ENCODE measurements at places on chromosomes 6 and 20.

GRCh38 chr6:131041814-131042213, 21.2 kb downstream of the EPB41L2 start:
- no peak for DNase-seq

GRCh38 chr20:34871320-34871926, 1.2 kb downstream of the GGT7 start:
- no peak for DNase-seq

- no peak for DNase-seq
These were observed 139.5 kb upstream of the BEND6 start for GRCh38 chr6:56815436-56815835.

- DNase-seq: no peak
These were observed 12.4 kb downstream of the DAAM2 start for GRCh38 chr6:39804466-39805065.

- DNase-seq: no peak
These were observed 64.5 kb downstream of the JAG1 start for GRCh38 chr20:10609276-10609675.

GRCh38 chr6:130720076-130720715, 107.0 kb upstream of the SMLR1 start:
- no peak for DNase-seq

DNA sequence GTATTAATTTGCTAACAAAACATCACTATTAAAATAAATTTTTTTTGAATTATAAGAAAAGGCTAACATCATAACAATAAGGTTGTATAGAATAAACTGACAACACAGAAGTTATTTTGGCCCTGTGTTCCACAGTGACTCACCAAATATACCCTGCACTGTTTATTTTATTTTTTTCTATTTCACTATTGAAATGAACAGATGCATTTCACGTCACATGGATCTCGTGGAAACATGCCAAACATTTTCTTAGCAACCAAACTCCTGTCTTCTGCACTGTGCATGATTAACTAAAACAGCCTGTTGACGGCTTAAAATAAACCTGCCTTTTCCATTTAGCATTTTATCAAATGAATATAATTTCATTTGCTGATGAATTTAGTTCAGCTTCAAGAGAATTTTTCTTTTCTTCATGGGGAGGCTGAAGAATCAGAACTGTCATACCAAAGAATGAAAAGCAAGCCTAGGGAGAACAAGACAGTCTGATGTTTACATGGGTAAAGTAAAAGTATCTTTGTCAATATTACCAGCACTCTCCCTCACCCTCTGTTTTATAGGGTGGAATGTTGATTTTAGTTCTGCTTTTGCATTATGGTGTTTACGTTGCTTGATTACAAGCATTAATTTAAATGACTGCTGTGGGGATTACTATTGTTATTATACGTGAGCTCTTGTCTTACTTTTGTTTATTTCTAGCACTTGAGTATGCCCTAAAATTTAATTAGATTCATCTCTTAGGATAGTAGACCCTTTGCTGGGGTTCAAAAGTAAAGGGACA, 115.3 kb downstream of the LCA5 start:
- DNase-seq: no peak

DNA sequence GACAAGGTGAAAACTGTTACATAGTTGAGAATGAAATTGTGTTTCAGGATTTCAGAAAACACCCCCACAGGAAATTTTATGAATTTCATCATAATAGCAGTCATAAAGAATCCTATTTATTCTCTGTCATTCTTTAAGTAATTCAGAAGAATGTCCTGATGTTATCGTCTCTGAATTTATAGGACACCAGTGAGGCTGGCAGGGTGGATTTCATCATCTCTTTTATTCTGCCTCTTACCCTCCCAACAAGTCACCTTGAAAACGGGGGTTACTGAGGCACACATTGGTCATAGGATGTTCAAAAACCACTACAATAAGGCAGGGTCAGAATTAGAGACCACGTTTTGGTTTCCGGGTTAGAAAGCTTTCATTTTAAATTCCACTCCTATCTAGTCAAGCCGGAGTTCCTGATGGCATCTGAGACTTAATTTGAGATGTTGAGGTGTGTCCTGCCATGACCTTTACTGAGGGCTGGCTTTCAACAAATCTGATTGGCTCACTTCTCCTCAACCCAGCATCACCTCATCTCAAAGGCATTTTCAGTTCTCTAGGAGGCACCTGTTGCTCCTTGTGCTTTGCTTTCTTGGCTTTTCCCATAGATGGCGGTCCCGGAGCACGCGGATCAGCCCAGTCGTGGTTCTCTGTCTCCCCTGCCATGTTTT, 230.6 kb upstream of the SUPT3H start:
- no peak for DNase-seq

DNA sequence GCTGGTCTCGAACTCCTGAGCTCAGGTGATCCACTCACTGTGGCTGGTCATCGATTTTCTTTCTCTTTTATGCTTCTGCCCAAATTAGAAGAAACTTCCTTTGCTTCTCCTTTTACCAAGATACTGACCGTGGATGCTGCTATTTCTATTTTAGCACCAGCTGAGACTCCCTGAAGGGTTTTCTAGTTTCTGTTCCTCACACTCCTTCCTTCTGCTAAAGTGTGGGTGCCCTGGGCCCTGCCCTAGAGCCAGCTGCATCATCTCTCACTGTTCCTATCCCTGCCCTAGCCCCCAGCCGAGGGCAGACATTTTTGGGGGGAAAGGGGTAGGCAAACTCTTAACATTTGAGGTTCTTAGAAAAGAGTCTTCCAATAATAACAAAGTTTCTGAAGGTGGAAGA, 6.3 kb downstream of the SMOC2 start:
- DNase-seq: no peak

DNA sequence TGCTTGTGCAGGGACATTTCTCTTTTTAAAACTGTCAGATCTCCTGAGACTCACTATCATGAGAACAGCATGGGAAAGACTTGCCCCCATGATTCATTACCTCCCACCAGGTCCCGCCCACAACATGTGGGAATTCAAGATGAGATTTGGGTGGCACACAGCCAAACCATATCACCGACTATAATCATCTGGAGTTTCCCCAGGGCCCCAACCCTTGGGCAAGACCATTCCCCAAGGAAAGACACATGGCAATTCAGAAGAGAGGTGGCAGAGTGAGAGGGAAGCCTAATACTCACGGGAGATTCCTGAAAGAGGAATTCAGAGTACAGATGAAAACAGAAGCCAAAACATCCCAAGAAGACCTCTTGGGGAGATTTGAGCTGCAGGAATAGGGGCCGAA, 291.0 kb upstream of the PLCB4 start:
- DNase-seq: no peak

DNA sequence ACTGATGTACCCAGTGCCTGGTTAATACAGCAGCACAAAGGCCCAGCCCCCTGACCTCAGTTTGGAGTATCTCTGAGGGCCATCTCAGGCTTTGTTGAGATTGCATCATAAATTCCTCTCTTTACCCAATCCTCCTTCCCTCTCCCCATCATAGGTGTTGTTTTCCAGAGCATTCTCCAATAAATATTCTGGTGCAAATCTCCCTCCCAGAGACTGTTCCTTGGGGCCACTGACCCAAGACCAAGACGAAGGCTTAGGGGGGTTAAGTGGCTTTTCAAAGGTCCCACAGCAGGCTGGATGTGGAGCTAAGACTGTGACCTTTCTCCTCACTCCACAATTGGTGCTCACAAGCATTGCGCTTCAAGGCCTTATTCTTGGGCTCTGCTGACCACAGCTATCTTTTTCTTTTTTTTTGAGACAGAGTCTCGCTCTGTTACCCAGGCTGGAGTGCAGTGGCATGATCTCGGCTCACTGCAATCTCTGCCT, 72.4 kb upstream of the ZMYND8 start:
- DNase-seq: no peak

DNA sequence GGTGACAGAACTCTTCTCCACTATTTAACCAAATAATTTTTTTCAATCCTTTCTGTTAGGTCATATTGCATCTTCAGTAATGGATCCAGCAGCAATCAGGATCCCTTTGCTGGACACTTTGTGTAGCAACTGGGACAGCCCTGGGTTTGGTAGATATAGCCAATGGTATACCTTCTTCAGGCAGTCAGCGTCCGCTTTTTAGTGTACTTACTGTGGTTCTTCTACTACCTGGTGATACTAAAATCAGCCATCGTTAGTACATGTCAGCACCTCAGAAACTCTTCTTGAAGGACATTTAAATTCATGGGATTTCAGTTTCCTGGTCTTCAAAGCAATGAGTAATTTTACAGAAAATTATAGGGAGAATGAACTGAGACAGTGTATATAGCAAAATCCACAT, 93.5 kb downstream of the ADGRG6 start:
- no peak for DNase-seq

DNA sequence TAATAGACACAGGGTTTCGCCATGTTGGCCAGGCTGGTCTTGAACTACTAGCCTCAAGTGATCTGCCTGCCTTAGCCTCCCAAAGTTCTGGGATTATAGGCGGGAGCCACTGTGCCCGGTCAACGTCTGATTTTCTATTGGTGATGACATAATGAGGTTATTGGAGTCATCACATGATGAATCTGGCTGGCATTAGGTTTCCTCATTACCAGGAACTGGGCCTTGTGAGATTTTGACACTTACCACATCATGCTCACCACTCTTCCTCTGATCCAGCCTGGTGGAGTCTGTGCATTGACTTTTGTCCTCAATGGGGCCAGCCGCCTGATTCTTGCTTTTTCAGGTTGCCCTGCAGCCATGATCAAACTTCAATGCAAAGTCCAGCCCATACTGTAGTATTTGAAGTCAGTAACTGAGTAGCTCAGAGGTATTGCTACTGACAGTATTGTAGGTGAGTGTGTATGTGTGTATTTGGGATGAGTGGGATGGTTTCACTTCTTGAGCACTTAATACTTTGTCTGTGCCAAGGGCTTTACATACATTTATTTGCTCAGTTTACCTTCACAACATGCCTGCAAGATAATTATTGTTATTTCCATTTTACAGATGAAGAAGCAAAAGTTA, 16.0 kb downstream of the ANKS1A start:
- no peak for DNase-seq

DNA sequence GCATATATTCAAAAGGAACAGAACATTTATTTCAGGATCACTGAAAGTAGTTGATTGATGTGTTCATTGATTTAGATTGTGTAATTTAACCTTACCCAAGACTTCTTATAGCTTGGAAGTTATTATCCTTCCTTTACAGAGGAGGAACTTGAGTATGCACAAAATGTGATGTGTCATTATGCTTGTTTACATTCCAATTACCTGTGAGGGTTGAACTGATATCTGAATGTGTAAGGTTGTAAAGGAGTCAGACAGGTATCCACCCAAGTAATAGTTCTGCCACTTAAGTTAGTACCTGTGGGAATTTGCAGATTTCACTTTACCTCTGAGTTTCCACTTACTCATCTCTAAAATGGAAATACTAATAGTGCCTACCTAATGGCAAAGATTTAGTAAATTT, 668.2 kb downstream of the DOK5 start:
- no peak for DNase-seq

- no peak for DNase-seq
These were observed 15.8 kb upstream of the SIRPA start for GRCh38 chr20:1879369-1879768.

- DNase-seq: no peak
These were observed 999 bp upstream of the EHMT2 start for GRCh38 chr6:31898383-31899011.

- DNase-seq: no peak
These were observed 45.5 kb downstream of the SLC9A8 start for GRCh38 chr20:49858076-49858585.

DNA sequence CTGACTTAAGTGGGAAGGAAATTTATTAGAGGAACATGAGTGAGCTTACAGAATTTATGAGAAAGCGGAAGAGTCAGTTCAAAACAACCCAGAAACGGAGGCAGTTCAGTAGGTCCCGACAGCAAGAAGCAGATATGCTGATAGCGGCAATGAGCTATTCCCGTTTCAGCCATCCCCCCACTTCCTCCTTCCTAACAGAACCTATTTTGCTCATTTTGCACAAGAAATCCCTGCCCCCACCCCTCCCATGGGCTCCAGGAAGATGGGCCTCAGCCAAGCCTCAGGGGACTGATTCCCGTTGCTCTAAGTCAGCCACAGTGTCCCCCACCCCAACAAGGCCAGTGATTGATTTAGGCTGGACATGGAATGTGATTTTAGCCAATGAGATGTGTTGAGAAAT, 157.5 kb downstream of the CEBPB start:
- DNase-seq: no peak

- DNase-seq: no peak
These were observed 197.7 kb downstream of the BCAS1 start for GRCh38 chr20:53872561-53873229.

GRCh38 chr6:163916315-163917081, 502.0 kb downstream of the QKI start:
- DNase-seq: no peak

DNA sequence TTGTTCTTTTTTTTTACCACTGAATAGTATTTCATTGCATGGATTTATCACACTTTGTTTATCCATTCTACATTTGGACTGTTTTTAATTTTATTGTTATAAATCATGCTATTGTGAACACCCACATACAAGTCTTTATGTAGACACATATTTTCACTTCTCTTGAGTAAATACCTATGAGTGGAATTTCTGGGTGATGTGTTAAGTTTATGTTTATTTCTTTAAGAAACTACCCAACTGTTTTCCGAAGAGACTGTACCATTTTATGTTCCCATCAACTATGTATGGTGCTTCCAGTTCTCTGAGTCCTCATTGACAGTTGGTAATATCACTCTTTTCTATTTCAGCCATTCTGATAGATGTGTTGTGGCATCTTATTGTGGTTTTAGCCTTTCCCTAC, 54.0 kb downstream of the RIN2 start:
- DNase-seq: no peak

DNA sequence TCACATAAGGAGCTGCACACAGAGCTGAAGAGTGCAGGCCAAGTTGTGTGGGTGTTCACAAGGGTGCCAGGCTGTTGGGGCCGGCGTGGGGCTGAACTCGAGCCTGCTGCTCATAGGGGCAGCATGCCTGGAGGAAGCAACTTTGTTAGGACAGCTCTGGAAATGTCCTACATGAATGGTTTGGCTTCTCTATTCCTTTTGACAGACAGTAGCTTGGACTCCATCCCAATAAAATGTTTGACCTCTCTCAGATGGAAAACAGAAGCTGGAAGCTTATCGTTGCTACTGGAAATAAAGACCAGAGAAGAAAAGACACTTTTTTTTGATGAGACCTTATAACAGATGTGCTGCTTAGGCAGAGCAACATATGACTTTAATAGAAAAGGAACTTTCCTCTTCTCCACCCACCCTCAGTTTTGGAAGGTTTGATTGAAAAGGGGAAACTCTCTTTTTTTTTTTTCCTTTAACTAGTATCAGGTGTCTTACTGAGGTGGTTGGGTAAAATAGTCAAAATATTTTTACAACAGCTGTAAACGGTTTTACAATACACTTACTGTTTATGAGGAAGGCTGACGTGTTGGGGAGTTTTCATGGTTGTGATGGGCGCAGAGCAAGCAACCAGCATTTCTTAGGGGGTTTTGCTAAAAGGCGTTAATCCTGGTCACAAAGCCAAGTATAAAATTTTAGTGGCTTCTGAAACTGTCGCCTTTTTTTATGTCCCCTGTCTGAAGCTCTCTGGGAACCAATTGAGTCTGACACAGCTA, 80.7 kb upstream of the EEF1E1 start:
- no peak for DNase-seq

- no peak for DNase-seq
These were observed 113.1 kb downstream of the TIAM2 start for GRCh38 chr6:155108070-155108820.

- no peak for DNase-seq
These were observed 131.5 kb downstream of the TFAP2C start for GRCh38 chr20:56760610-56761009.

GRCh38 chr6:155530219-155530834, 74.7 kb upstream of the NOX3 start:
- DNase-seq: no peak

GRCh38 chr6:136783495-136784270, 8.6 kb downstream of the MAP3K5 start:
- no peak for DNase-seq

GRCh38 chr6:34489207-34489805, 23.4 kb downstream of the PACSIN1 start:
- no peak for DNase-seq
